ENCODE measurements at places on chromosomes 2 and 18.
A peak's percentile ranks its signal among the peaks of the same experiment; 100 is the strongest.

- H3K27me3 ChIP-seq, result no peaks in the 10 kb centered on the region
- H3K27ac ChIP-seq, result no peak overlapping the region
- H3K4me1 ChIP-seq, result no peaks in the 10 kb centered on the region
- H3K36me3 ChIP-seq, result no peaks in the 10 kb centered on the region
These were observed 842.4 kb downstream of the TDRD15 start for GRCh38 chr2:21966139-21966538.

GRCh38 chr2:218745160-218745558 is 34.5 kb downstream of the TTLL4 start:
- no peaks in the 10 kb centered on the region for H3K27me3 ChIP-seq
- H3K4me3 ChIP-seq, result no peak overlapping the region
- no peaks in the 10 kb centered on the region for H3K4me1 ChIP-seq
- H3K36me3 ChIP-seq, result peaks cover 55% of the 10 kb centered on the region
- no peak overlapping the region for H3K27ac ChIP-seq

DNA sequence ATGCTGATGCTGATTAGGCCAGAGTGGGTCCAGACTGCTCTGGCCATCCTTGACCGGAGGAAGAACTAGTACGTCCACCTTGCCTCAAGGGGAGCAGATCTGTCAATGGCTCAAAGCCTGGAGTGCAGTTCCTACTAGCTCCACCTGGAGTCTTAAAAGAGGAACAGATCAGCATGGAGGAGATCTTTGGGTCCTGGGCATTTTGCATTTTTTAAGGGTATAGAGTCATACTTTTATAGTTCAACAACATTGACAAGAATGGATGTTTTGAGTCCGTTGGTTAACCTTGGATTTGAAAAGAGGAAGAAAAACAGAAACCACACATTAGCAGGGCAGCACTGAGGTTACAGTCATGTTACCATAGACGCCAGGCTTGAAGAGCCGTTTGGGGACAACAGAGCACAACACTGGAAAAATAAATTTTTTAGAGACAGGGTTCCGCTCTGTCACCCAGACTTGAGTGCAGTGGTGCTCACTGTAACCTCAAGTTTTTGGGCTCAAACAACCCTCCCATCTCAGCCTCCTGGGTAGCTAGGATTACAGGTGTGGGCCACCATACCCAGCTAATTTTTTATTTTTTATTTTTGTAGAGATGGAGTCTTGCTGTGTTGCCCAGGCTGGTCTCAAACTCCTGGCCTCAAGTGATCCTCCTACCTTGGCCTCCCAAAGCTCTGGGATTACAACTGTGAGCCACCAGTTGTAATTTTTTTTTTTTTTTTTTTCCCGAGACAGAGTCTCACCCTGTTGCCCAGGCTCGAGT is 78.5 kb downstream of the PRKCE start:
- H3K27me3 ChIP-seq, result no peaks in the 10 kb centered on the region
- no peak for DNase-seq
- H3K27ac ChIP-seq, result no peak overlapping the region

- H3K4me3 ChIP-seq, result no peak overlapping the region
- no peaks in the 10 kb centered on the region for H3K36me3 ChIP-seq
- no peaks in the 10 kb centered on the region for H3K4me1 ChIP-seq
- DNase-seq, result no peak
- H3K27ac ChIP-seq, result no peak overlapping the region
These were observed 31.3 kb upstream of the AFTPH start for GRCh38 chr2:64492821-64493220.

GRCh38 chr2:159322419-159322818 is 35.9 kb upstream of the WDSUB1 start:
- H3K4me3 ChIP-seq, result no peak overlapping the region
- peaks cover 14% of the 10 kb centered on the region for H3K36me3 ChIP-seq
- DNase-seq, result peak; percentile 14
- H3K4me1 ChIP-seq, result no peaks in the 10 kb centered on the region
- H3K27me3 ChIP-seq, result no peaks in the 10 kb centered on the region
- no peak overlapping the region for H3K27ac ChIP-seq

DNA sequence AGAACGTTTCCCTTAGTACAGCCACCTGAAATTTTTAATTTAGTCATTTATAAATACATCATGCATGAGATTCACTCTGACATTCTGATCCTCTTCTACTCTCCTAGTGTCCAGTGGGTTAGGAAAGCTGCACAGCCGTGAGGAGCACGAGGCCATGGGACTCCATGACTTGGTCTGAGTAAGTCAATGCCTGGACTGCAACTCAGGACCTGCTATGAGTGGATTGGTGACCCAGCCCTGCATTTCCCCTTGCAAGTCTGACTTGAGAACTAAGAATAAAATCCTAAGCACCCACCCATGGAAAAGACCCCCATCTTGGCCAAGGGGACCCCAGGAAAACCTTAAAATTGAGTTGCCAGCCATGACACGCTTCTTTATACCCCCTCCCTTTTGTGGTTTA is 237.6 kb upstream of the HDAC4 start:
- no peak for DNase-seq
- no peak overlapping the region for H3K27ac ChIP-seq
- no peaks in the 10 kb centered on the region for H3K27me3 ChIP-seq
- H3K4me3 ChIP-seq, result no peak overlapping the region
- no peaks in the 10 kb centered on the region for H3K4me1 ChIP-seq

DNA sequence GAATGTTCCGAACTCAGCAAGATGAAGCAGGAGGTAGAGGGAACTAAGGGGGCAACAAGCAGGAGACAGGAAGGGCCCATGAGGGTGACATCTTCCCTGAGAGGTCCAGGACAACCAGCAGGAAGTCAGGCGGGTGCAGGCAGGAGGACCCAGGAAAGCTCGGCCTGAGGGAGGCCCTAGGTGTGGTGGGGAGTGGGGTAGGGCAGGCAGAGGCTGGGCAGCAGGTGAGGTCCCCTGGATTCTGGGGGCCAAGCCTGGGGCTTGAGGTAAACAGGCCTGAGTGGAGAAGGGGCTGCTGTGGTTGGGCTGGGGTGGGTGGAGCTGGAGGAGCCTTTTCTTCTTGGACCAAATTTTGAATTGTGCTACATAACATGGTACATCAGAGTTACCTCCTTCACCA is 4.1 kb upstream of the ALPG start:
- no peaks in the 10 kb centered on the region for H3K36me3 ChIP-seq
- no peak overlapping the region for H3K27ac ChIP-seq
- DNase-seq, result no peak
- H3K4me3 ChIP-seq, result no peak overlapping the region

- H3K36me3 ChIP-seq, result no peaks in the 10 kb centered on the region
- no peak for DNase-seq
- H3K27ac ChIP-seq, result no peak overlapping the region
- no peaks in the 10 kb centered on the region for H3K27me3 ChIP-seq
These were observed 142.3 kb upstream of the ZFP36L2 start for GRCh38 chr2:43368483-43369385.

- DNase-seq, result no peak
- no peaks in the 10 kb centered on the region for H3K27me3 ChIP-seq
- no peaks in the 10 kb centered on the region for H3K36me3 ChIP-seq
- no peak overlapping the region for H3K27ac ChIP-seq
- H3K4me1 ChIP-seq, result peaks cover 3% of the 10 kb centered on the region
- no peak overlapping the region for H3K4me3 ChIP-seq
These were observed 50.4 kb downstream of the UXS1 start for GRCh38 chr2:106143495-106144215.
